ENCODE measurements at places on chromosomes 5 and 9. TPM values are rescaled to one million over a fixed set of nuclear protein-coding genes. Genes with fewer than 3 reads are reported as not detected.

The RAD1 gene
- total RNA-seq: 67.8 TPM

The IFNK gene
- total RNA-seq: not detected

The ENTPD2 gene
- not detected for total RNA-seq

The SPINK13 gene
- 1.4 TPM for total RNA-seq

The SGTB gene
- 59.2 TPM for total RNA-seq

The AGXT2 gene
- not detected for total RNA-seq

The REXO4 gene
- 12.9 TPM for total RNA-seq

The OTP gene
- not detected for total RNA-seq

The MCTP1 gene
- total RNA-seq: 0.86 TPM

The DIPK1B gene
- 0.13 TPM for total RNA-seq

The ROR2 gene
- 7.7 TPM for total RNA-seq

The ITGA2 gene
- 1.4 TPM for total RNA-seq

The TEX48 gene
- total RNA-seq: not detected

The PRSS3 gene
- 0.39 TPM for total RNA-seq

The UBE2R2 gene
- total RNA-seq: 30.1 TPM

The PCDHB9 gene
- 0.91 TPM for total RNA-seq

The OGN gene
- 267 TPM for total RNA-seq

The PCDHA4 gene
- 0.32 TPM for total RNA-seq

The NSG2 gene
- not detected for total RNA-seq

The REEP2 gene
- 8.2 TPM for total RNA-seq

The CCL27 gene
- total RNA-seq: not detected

The TPPP gene
- total RNA-seq: under 0.01 TPM

The FBP1 gene
- total RNA-seq: 1.2 TPM

The SLC45A2 gene
- 0.13 TPM for total RNA-seq

The PCA3 gene
- 0.65 TPM for total RNA-seq

The KIF12 gene
- total RNA-seq: not detected

Data from articular chondrocyte of knee joint (primary cell).